ENCODE measurements at places on chromosomes 6 and 20. TPM values are rescaled to one million over a fixed set of nuclear protein-coding genes. Genes with fewer than 3 reads are reported as not detected.
A peak's percentile ranks its signal among the peaks of the same experiment; 100 is the strongest.

DNA sequence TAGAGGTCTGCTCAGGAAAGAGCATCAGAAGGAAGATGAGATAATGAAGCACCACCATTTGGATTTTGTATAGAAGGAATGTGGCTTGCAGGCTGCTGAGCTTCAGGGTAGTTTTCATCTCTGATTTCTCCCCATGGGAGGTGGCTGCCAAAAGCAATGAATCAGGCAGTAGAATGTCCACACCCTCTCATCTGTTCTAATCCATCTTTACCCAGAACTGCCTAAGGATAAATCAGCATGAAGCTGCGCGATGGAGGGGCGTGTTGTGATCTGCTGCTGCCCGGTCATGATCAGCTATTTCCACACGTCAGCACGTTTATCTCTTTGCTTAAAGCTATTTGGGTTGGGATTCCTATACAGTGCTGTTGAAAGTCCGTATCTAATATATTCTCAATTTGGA lies 295.4 kb downstream of the FOXA2 start:
- no peak for DNase-seq

The SAPCD1 gene
- 0.90 TPM for total RNA-seq

DNA sequence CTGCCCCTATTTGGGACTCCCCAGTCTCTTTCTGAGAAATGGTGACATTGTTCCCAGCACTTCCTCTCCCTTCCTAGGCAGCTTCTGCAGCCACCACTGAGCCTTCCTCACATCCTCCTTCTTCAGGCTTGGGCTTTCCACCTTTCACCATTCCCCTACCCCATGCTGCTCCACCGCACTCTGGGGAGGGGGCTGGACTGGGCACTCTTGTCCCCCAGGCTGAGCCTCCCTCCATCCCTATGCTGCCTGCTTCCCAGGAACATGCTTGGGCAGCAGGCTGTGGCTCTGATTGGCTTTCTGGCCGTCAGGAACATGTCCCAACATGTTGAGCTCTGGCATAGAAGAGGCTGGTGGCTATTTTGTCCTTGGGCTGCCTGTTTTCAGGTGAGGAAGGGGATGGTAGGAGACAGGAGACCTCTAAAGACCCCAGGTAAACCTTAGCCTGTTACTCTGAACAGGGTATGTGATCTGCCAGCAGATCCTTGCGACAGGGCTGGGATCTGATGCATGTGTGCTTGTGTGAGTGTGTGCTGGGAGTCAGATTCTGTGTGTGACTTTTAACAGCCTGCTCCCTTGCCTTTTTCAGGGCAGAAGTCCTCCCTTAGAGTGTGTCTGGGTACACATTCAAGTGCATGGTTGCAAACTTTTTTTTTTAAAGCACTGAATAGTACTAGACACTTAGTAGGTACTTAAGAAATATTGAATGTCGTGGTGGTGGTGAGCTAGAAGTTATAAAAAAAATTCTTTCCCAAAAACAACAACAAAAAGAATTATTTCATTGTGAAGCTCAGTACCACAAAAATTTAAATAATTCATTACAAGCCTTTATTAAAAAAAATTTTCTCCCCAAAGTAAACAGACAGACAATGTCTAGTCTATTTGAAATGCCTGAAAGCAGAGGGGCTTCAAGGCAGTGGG lies 2.1 kb upstream of the CDKN1A start:
- peak; percentile 73 for DNase-seq

GRCh38 chr6:84681693-84682326 lies 82.6 kb downstream of the TBX18 start:
- DNase-seq: no peak

DNA sequence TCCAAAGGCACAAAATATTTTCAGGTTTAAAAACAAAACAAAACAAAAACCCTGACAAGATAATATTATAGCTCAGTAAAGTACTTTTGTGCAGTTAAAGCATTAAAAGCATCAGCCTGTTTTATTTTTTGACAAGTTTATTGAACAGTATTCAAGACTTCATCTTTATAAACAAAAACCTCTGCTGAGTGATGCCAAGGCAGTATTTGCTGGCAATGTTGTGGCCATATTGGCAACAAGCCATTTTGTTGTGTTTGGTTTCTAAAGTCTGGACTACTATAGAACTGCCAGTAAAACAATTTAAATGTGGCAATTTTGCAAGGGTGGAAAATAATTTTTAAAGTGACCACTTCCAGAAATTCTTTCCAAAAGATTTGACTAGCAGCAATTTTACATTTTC lies 15.9 kb downstream of the CPNE1 start:
- DNase-seq: peak; percentile 70

GRCh38 chr6:77715588-77715987 lies 62.7 kb downstream of the MEI4 start:
- DNase-seq: no peak

All from fibroblast of the aortic adventitia (primary cell).